ENCODE measurements at places on chromosomes 1 and 21.

DNA sequence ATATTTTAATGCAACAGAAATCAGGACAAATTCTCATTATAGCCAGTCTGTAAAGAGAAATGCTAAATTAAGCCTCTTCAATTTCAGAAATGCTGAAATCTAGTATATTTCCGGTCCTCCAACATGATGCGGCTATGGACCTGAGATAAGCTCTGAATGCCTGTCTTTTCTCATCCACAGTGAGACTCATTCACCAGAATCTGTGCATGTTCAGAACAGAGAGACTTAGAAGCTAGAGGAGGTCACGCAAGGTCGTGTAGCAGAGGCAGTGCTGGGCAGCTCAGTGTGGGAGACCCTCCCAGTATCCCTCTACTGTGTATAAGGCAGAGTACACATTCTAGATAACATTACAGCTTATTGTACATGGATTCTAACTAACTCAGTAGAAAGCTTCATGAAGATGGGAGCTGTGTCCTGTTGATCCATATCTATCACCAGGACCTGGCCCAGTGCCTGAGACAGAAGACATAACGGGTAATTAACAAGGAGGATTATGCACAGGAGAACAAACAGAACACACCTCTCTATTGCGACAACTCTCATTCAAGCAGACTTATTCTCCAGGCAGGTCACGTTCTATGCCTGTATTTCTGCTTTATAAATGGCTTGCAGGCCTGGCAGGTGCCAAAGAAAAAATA, 97.0 kb upstream of the COA6 start:
- no peak for DNase-seq

- peak; percentile 88 for DNase-seq
These were observed 31.1 kb upstream of the SLC45A3 start for GRCh38 chr1:205711105-205712048.

GRCh38 chr21:32299695-32300094, 1.0 kb downstream of the MRAP start:
- no peak for DNase-seq

- no peak for DNase-seq
These were observed 295.9 kb downstream of the NTNG1 start for GRCh38 chr1:107436552-107437241.

GRCh38 chr1:84719543-84720217, 29.4 kb upstream of the SSX2IP start:
- DNase-seq = no peak

GRCh38 chr21:45880097-45881068, 101.2 kb upstream of the COL6A1 start:
- peak; percentile 44 for DNase-seq

DNA sequence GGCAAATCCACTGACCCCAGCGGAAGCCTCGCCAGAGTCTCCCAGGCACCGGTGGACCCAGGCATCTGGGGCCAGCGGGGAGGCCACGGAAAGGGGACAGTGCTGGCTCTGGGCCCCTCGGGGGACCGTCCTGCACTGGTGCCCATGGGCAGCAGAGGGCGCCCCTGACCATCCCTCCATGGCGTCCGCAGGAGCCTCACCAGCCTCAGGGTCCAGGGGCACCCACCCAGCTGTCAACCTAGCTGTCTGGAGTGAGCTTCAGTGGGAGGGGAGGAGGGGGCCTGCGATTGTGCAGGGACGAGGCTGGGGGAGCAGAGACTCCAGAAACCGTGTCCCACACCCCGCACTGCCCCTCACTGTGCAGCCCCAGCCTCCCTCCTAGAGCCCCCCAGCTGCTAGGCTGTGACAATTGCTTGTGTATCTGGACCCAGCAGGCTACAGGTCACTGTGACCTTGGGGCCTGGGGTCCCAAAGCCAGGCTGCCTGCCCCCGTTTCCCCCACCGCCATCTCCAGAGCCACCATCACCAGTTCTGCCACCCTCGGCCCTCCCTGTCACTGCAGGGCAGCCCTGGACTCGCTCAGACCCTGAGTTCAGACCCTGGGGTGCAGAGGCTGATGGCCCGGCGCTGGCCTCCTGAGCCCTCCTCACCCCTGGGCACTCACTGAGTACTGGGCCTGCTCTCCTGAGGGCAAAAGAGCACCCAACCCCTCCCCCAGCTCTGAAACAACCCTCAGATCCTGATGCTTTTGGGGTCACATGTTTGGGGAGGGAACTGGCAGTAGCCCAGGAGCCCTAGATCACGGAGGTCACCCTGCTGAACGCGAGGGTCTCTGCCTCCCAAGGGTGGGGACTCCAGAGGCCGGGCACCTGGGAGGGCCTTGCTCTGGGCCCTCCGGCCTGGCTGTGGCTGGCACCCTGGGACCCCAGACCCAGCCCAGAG, 10.6 kb upstream of the COL6A1 start:
- peak; percentile 36 for DNase-seq
